NCI-H774 (cell line): ENCODE measurements at places on chromosomes 4 and X.

DNA sequence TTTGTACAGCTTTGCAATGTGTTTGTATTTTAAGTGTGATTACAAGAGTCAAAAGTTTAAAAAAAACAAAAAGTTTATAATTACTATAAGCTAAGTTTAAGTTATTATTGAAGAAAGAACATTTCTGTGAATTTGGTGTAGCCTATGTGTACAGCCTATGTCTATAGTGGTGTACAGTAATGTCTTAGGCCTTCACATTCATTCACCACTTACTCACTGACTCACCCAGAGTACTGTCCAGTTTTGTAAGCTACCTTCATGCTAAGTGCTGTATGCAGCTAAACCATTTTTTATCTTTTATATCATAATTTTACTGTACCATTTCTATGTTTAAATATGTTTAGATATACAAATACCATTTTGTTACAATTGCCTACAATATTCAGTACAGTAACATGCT, 182.3 kb downstream of the RPA4 start:
- no peak for DNase-seq

DNA sequence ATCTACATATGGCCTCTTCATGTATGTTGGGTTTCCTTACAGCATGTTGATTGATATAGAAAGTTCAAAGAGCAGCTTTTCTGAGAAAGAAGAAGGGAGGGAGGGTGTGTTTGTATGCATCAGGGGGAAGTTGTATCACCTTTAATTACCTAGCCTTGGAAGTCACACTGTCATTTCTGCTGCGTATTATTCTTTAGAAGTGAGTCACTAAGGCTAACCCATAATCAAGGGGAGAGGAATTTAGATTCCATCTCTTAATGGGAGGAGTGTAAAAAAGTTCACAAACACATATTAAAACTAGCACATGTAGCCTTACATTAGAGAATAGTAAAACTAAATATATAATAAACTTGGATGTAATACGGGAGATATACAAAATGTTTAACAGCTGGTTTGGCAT, 86.5 kb upstream of the CBLL2 start:
- DNase-seq: no peak

- DNase-seq: no peak
These were observed 41.9 kb upstream of the GAB1 start for GRCh38 chr4:143294710-143295275.

DNA sequence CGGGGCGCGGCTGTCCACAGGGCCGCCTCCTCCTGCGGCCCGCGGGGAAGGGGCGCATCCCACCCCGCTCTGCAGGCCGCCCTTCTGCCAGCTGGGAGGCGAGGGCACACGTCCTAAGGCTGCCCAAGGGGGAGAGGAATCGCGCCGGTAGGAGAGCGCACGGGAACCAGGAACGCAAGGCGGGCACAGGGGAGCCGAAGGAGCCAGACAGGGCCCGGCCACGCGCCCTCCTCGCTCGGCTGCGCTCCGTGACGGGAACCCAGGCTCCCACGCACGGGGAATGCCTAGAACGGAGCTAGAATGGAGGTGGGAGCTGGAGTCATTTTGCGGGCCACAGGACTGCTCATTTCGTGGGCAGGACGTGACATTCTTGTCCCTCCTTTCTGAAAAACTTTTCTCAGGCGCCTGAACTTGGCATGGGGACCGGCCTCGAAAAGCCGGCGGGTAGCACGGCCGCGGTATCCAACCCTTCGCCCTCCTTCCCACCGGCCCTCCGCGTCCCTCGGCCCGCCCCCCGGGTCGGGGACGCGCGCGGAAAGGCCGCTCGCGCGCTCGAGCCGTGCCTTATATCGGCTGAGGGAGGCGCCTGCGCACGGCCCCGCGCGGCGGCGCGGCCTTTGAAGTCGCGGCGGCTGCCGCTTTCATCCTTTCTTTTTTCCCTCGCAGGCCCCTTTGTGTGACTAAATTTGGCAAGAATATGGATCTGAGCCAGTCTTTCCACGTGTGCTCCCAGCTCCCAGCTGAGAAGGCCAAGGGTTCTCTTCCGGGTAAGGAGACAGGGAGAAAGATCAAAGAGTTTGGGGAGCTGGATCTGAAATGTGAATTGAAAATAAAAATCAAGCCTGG, 4.2 kb upstream of the LEF1 start:
- peak; percentile 9 for DNase-seq

DNA sequence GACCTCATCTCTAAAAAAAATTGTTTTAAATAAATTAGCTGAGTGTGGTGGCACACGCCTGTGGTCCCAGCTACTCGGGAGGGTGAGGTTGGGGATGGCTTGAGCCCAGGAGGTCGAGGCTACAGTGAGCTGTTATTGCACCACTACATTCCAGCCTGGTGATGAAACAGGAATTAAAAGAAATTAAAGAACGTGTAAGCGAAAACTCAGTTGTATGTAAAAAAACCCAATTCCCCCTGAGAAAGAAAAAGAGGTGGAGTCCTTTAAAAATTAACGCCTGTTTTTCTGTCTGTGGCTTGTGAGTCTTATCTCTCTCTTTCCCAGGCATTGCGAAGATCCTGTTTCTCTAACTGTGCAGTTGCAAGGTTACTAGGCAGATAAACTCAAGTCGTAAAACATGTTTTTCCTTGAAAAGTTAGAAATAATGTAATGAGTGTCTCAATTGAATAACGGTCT, 22.1 kb downstream of the EPGN start:
- no peak for DNase-seq

GRCh38 chr4:138981930-138982390, 33.6 kb upstream of the NOCT start:
- no peak for DNase-seq

DNA sequence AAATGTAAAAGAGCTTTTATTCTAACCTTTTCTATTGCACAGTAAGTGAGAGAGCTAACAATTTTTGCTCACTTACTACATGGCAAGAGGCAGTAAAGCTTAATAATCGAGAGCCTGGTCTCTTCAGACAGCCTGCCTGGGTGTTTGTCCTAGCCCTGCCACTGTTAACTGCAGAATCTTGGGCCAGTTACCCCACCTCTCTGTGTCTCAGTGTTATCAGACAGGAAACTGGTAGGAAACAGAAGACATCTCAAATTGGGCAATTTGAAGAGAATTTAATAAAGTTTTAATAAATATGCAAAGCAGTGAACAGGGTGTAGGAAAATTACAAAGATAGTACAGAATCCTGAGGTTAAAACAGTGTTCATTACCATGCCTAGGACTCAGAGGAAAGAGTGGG, 13.4 kb downstream of the STAP1 start:
- DNase-seq: no peak

DNA sequence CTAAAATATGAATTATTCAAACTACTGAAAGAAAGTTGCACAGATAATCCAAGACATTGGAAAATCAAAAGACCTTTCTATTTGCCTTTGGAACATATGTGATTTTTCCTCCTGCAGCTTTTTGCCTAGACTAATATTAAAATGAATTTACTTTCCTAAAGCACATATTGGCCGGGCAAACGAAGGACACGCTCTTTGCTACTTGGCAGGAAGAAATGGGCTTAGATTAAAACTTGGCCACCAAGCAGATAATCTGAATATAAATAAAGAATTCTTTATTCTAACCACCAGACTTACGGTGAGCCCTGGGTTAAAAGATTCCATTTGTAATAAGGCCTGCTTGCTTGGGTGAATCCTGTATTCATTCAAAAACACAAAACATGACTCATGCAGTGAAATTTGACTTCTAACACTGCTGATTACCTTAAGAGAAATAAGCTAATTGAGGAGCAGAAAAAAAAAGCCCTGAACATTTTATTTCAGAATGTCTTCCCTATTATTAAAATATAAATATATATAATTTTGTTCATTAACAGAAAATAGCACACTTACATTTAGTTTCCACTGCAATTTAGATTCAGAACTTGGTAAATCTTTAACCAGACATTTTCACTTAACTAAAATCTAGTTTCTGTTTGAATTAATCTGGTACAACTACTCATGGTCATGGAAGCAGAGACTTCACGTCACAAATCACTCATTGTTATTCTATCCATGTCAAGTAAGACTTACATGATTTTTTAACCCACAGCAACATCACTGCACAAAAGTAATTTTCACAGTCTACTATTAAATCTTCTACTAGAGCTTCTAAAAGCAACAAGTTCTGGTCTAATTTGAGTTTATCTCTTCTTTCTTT, 116.1 kb upstream of the PLAC1 start:
- no peak for DNase-seq

- DNase-seq: no peak
These were observed 14.7 kb upstream of the DCHS2 start for GRCh38 chr4:154506253-154506652.

DNA sequence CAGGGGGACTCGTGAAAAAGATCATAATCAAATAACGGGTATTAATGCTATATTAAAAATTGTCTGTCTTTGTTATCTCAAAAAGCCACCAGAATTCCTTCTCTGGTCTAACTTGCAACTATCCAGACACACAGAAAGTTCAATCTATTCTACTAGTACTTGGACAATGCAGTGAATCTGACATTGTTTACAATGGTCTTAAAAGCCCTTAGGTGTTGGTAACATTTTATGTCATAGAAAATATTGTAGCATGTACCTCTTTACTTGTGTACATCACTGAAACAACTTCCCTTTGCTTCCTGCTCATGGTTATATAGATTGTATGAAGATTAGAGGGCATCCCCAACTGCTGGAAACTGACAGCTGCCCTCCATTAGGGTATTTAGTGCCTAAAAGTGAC, 71.1 kb upstream of the PPP3CA start:
- no peak for DNase-seq

GRCh38 chrX:6959006-6959405, 188.5 kb upstream of the STS start:
- DNase-seq: no peak
